Stimulated activated CD4-positive, alpha-beta T cell treated with anti-CD3 and anti-CD28 coated beads, Interleukin-15, amount 100 ng/mL, for 1 hour (primary cell): ENCODE measurements at places on chromosomes 3 and 15.

DNA sequence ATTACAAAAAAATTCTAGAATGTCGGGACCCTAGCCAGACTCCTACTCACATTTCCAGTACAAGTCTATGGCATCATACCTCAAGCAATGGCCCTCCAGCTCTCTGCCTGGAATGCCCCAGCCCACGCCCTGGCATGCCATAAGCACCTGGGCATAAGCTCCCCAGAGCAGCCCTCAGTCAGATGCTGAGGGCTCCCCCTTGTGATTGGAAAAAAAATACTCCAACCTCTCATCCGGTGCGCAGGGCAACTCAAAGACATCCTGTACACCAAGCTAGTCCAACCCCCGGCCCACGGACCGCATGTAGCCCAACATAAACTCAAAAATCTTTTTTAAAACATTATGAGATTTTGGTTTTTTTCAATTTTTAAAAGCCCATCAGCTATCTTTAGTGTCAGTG lies 115.4 kb downstream of the NEK10 start:
- DNase-seq, result no peak

- no peak for DNase-seq
Observed at GRCh38 chr15:59437142-59437816, 707 bp upstream of the FAM81A start.

DNA sequence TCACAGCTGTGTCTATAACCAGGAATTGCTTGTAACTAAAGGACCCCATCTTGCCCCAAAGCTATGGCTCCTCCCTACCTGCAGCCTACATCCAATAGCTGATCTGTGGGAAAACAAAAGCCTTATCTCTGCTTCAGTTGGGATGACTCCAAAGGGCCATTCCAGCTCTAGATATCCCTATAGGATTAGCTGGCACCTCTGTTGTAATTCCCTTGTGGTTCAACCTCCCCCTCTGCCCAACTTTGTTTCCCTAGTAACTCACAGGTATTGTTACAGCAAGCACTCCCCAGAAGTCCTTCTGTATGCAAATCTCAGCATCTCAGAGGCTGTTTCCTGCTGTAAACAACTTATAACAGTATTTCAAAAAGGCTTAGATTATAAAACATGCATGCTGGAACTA lies 478.6 kb downstream of the AGBL1 start:
- no peak for DNase-seq

DNA sequence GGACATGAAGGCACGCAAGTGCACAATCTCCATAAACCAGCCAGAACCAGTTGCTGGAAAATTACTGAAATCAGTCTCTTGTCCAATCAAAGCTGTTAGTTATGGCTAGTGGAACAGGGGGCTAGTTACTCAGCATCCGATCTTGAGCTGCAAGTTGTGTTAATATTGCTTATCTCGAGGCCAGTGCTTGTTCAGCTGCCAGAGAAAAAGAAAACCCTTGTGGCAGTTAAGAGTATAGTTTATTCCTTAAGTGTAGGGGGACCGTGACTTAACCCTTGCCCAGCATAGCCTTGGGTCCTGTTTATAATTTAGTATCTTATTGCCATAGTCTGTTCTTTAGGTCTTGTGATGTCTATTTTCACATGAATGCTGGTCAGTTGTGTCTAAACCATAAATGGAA lies 268.5 kb downstream of the CD47 start:
- DNase-seq, result no peak

DNA sequence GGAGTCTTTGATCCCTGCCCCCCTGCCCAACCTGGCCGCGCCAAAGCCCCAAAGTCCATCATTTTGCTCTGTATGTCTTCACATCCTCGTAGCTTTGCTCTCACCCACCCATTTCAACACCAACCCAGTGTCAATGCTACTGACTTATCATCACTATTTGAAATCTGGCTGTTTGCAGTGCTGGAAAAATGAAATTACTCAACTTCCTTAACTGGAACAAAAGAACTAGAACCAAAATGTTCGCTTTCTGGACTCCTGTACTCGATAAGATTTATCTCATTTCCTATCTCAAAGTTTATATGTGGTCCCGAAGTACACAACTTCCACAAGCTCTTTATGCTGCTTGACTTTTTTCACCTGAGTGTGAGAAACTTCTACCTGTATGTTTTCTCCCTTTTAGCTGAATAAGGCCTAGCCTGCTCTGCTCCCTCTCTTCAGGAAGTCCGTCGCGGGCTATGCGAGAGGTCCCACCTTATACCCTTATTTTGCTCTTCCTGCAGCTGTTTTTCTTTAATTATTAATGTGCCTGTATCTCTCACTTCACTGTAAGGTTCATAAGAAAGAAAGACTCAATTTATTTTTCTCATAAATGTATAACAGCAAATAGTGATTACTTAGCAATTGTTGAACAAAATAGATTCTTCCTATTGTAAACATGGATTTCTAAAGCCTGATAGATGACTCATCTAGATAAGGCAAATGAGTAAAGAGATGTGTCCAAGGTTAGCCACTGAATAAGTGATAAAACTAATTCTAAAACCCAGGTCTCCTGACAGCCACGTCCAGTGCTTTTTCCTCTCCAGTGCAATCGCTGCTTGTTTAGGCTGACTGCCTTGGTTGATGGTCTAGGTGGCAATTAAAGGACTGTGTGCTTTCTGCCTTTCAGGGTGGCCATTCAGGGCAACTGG lies 464.1 kb upstream of the TPRG1 start:
- no peak for DNase-seq

- DNase-seq, result no peak
Observed at GRCh38 chr3:10555263-10555662, 49.9 kb upstream of the ATP2B2 start.

GRCh38 chr15:68650901-68651709 lies 72.3 kb downstream of the CORO2B start:
- DNase-seq, result no peak

DNA sequence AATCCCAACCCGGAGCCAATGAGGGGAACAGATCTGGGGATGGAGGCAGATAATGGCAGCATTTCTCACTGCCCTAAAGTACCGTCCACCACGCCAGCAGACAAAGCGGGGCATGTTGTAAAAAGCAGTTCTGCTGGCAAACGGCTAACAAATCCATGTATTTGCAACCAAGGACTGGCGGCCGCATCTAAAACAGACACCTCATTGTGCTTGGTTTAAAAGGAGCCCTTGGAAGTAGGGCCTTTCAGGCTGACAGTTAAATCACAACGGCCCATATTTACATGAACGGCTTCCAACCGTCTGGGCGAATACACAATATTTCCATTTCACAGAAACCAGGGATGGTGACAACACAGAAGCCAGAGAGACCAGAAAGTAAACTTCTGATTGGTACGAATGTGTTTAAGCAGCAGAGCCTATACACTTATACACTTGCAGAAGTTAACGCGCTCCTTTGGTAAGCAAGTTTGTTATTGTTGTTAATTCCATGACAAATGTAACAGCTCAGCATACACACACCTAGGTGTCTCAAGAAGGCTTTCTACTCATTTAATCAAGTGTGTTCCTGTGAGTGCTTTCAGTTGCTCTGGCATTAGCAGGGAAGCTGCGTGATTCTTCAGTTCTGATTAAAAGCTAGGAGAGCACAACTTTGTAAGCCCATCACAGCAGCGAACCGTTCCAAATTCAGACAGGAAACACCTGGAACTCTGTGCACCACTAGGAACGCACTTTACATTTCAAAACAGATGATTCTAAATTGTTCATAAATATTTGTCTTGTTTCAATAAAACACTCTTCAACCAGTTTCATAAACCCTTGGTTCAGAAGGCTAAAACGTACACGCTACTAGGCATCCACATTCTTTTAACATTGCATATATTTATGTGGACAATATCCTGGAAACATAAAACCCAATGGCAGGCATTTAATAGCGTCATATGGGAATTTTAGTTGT lies 112.9 kb downstream of the PDZRN3 start:
- DNase-seq, result no peak

GRCh38 chr3:152256851-152257562 lies 11.7 kb upstream of the MBNL1 start:
- DNase-seq, result no peak

- DNase-seq, result no peak
Observed at GRCh38 chr3:148147903-148148302, 549.8 kb upstream of the AGTR1 start.

- no peak for DNase-seq
Observed at GRCh38 chr3:136532766-136533165, 219.4 kb downstream of the STAG1 start.
